ENCODE measurements at places on chromosomes 6 and 20. TPM values are rescaled to one million over a fixed set of nuclear protein-coding genes. Genes with fewer than 3 reads are reported as not detected.

The ULBP1 gene
- 0.52 TPM for total RNA-seq

The TTK gene
- total RNA-seq: 1.8 TPM

- no peak overlapping the region for H3K4me3 ChIP-seq
- DNase-seq: no peak
- H3K36me3 ChIP-seq: no peaks in the 10 kb centered on the region
- no peak overlapping the region for H3K27ac ChIP-seq
Observed at GRCh38 chr6:166851911-166852310, 104.4 kb downstream of the RNASET2 start.

GRCh38 chr6:125899726-125900182, 56.8 kb upstream of the HINT3 start:
- no peaks in the 10 kb centered on the region for H3K4me1 ChIP-seq
- no peaks in the 10 kb centered on the region for H3K27me3 ChIP-seq
- H3K36me3 ChIP-seq: peaks cover 10% of the 10 kb centered on the region
- no peak overlapping the region for H3K27ac ChIP-seq
- no peak overlapping the region for H3K4me3 ChIP-seq

GRCh38 chr6:37288247-37288646, 30.3 kb upstream of the TMEM217 start:
- no peaks in the 10 kb centered on the region for H3K27me3 ChIP-seq
- DNase-seq: no peak
- H3K27ac ChIP-seq: no peak overlapping the region
- no peak overlapping the region for H3K4me3 ChIP-seq
- H3K36me3 ChIP-seq: peaks cover 52% of the 10 kb centered on the region

The VSX1 gene
- not detected for total RNA-seq

DNA sequence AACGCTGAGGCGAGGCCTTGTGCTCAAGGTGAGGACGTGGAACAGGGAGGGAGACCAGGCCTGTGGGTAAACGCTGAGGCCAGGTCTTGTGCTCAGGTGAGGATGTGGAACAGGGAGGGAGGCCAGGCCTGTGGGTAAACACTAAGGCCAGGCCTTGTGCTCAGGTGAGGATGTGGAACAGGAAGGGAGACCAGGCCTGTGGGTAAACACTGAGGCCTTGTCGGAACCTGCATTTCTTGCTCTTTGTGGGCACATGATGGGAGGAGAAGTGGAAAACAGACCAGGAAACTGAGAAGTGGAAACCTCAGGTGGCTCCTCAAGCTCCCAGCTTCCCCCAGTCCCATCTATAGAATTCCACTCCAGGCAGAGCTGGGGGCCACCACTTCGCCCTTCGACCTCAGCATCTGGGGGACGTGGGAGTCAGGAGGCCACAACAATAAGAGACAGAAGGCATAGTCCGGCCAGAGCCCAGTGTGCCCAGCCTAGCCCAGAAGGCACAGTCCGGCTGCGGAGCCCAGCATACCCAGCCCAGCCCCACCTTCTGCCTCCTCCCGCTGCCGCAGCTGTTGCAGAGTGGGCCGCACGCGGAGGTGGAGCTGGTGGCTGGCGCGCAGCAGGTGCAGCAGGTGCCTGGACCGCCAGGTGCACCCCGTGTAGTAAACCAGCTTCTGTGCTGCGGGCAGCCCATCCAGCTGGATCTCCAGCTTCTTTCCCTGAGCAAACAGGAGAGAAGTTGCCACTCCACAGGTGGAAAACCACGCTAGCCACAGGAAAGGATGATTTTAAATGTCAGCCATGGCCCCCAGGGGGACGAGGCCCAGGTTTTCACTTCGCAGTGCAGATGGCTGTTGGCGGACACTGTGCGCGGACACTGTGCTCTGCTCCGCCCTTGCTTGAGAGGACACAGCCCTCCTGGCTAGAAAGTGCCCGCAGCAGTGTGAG, 17.5 kb downstream of the FRMD1 start:
- H3K27ac ChIP-seq: no peak overlapping the region
- H3K4me1 ChIP-seq: no peaks in the 10 kb centered on the region
- no peak overlapping the region for H3K4me3 ChIP-seq

DNA sequence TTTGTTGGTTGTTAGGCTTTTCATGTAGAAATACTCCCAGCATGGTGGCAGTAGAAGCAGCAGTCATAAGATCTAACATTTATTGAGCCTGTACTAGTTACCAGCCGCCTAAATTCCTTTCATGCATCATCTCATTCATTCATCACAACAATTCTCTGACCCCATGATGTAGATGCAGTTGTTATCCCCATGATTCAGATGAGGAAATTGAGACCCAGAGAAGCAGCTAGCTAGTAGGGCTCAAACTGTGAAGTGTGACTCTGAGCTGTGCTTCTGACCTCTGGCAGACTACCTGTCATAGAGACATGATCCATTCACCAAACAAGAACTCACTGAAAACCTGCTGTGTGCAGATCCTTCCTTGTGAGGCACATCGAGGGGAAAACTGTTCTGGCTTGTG, 16.9 kb downstream of the RREB1 start:
- no peaks in the 10 kb centered on the region for H3K27me3 ChIP-seq
- no peak for DNase-seq
- H3K4me1 ChIP-seq: peaks cover 14% of the 10 kb centered on the region
- no peak overlapping the region for H3K4me3 ChIP-seq

- H3K4me3 ChIP-seq: no peak overlapping the region
- no peaks in the 10 kb centered on the region for H3K36me3 ChIP-seq
- no peak for DNase-seq
- no peak overlapping the region for H3K27ac ChIP-seq
- H3K27me3 ChIP-seq: no peaks in the 10 kb centered on the region
Observed at GRCh38 chr20:15188415-15188814, 851.0 kb upstream of the FLRT3 start.

The SPATS1 gene
- not detected for total RNA-seq

DNA sequence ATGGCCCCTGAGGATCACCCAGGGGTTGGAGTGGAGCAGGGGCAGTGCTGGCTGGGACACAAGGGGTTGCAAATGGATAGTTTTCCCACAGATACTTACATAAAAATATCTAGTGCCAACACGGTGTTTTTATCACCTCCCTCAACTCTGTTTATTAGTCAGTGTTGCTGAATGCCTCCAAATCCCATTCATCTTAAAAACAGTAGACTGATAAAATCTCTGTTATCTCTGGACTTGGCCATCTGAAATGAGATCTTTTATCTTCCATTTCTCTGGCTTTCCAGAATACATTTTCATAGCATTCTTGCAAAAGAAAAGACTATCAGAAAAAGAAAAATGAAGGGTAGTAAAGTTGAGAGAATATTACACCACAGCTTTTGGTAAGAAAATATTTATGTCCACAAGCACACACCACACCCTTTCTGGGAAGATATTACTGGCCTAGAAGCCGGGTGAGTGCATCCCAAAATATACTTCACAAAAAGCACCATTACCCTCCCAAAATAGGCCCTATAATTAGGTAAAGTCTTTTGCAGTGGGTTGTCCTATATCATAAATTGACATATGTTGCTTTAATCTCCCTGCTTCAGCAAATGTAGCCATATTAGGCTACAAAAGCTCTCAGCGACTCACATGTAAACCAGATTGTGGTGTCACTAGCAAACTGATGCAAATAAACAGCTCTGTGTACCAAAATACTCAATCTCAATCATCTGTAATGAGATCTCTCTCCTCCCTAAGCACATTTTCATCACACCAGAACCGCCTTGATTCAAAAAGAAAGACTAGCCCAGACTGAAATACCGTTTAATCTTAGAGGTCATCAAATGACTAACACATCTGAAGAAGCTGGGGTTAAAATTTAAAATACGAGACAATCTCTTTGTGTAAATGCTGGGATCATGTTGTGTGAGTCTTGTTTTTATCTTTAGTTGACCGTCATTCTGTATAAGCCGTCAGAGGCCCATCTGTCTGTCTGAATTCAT, 96.7 kb downstream of the FYN start:
- H3K4me1 ChIP-seq: peaks cover 16% of the 10 kb centered on the region
- no peak overlapping the region for H3K4me3 ChIP-seq
- no peaks in the 10 kb centered on the region for H3K27me3 ChIP-seq
- H3K36me3 ChIP-seq: no peaks in the 10 kb centered on the region
- no peak for DNase-seq

GRCh38 chr6:53300656-53301551, 47.8 kb downstream of the ELOVL5 start:
- H3K27ac ChIP-seq: peak overlapping the region; percentile 77
- no peaks in the 10 kb centered on the region for H3K36me3 ChIP-seq
- no peak for DNase-seq
- H3K27me3 ChIP-seq: no peaks in the 10 kb centered on the region
- peaks cover 36% of the 10 kb centered on the region for H3K4me1 ChIP-seq

Measured in upper lobe of left lung (tissue), 6 donors.